ENCODE measurements at places on chromosomes 3 and 15. TPM values are rescaled to one million over a fixed set of nuclear protein-coding genes. Genes with fewer than 3 reads are reported as not detected.

DNA sequence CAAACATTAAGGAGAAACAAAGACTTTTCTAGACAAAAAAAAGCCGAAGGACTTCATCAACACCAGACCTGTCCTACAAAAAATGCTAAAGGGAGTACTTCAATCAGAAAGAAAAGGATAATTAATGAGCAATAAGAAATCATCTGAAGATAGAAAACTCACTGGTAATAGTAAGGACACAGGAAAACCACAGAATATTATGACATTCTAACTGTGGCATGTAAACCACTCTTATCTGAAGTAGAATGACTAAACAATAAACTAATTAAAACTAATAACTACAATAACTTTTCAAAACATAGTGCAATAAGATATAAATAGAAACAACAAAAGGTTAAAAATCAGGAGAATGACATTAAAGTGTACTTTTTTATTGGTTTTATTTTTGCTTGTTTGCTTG, 584.5 kb upstream of the CCDC54 start:
- H3K27me3 ChIP-seq: peaks cover 3% of the 10 kb centered on the region
- no peak overlapping the region for H3K27ac ChIP-seq
- H3K36me3 ChIP-seq: no peaks in the 10 kb centered on the region
- no peak overlapping the region for H3K4me3 ChIP-seq
- DNase-seq: no peak

DNA sequence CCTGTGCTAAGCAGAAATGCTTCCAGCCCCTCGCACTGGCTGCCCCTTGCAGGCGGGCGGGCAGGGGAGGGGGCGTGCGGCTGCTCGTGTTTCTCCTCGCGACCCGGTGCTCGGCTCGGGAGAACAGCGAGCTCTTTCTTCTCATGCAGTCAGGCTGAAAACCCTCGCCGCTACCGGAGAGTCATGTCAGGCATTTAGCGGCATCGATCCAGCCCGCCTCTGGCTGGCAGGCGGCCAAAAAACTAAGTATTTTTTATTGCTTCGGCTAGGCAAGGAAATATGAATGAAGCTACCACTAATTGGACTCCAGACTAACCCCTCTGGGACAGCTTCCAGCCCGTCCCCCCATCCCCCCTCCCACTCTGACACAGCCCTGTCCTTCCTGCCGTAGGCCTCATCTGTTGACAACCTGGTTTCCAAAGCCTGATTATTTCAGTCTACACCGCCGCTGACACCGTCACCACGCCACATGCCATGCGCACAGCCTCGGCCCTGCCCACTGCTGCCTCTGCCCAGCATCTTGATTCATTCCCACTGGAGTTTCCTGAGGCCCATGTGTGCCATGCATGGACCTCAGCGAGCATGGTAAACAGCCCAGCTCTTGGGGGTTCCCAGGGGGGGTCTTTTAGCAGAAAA, 35.3 kb downstream of the TLE3 start:
- H3K27me3 ChIP-seq: no peaks in the 10 kb centered on the region
- no peak overlapping the region for H3K27ac ChIP-seq
- H3K4me1 ChIP-seq: no peaks in the 10 kb centered on the region
- DNase-seq: no peak
- H3K4me3 ChIP-seq: no peak overlapping the region

DNA sequence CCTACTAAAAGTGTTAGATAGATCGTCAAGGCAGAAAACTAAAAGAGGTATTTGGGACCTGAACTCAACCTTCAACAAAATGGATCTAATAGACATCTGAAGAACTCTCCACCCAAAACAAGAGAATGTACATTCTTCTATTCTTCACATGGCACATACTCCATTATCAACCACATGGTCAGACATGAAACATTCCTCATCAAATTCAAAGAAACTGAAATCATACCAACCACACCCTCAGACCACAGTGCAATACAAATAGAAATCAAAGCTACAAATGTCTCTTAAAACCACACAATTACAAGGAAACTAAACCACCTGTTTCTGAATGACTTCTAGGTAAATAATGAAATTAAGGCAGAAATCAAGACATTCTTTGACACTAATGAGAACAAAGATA, 984.1 kb upstream of the GBE1 start:
- no peak overlapping the region for H3K27ac ChIP-seq
- no peak overlapping the region for H3K4me3 ChIP-seq
- no peaks in the 10 kb centered on the region for H3K36me3 ChIP-seq
- DNase-seq: no peak

DNA sequence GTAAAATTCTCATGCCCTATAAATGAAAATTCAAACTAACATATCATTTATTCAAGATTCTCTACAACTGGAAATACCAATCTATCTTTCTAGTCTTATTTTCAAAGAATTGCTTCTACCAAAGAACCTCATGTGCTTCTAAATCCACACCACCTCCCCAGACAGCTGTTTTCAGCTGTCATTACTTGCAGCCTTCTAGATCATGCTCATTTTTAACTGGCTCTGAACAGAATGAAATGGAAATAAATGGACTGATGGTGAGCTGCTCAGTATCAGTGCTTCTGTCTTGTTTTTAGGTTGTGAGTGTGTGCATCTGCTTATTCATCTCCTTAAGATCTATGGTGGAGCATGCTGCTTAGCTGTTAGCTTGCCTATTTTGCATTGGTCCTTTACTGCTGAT, 29.4 kb downstream of the GOLGB1 start:
- H3K4me3 ChIP-seq: no peak overlapping the region
- peaks cover 77% of the 10 kb centered on the region for H3K36me3 ChIP-seq
- DNase-seq: no peak
- no peaks in the 10 kb centered on the region for H3K27me3 ChIP-seq
- H3K27ac ChIP-seq: no peak overlapping the region

DNA sequence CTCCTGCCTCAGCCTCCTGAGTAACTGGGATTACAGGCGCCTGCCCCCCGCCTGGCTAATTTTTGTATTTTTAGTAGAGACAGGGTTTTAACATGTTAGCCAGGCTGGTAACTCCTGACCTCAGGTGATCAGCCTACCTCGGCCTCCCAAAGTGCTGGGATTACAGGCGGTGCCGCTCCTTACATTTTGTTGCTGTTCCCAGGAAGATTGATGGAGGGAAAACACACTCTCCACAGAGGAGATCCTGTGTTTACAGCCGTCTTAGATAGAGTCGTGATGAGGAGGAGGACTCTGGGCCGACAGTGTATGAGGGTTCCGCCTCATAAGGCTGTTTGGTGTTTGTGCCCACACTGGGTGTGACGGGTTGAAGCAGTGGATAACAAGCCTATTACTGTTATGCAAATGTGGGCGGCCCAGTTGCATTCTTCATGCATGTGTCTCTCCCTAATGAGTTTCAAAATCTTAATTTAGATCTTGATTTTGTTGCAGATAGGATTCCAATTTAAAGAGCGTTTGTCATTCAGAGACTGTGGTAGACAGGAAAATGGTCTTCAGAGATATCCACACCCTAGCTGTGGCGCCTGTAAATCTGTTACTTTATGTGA, 60.0 kb downstream of the APBA2 start:
- H3K4me3 ChIP-seq: no peak overlapping the region
- H3K36me3 ChIP-seq: no peaks in the 10 kb centered on the region
- peaks cover 6% of the 10 kb centered on the region for H3K27me3 ChIP-seq
- H3K4me1 ChIP-seq: peaks cover 25% of the 10 kb centered on the region
- DNase-seq: no peak
- H3K27ac ChIP-seq: no peak overlapping the region

GRCh38 chr15:63503739-63504246, 600 bp upstream of the USP3 start:
- H3K36me3 ChIP-seq: peaks cover 6% of the 10 kb centered on the region
- no peaks in the 10 kb centered on the region for H3K27me3 ChIP-seq
- peaks cover 81% of the 10 kb centered on the region for H3K4me1 ChIP-seq
- peak overlapping the region; percentile 76 for H3K4me3 ChIP-seq

DNA sequence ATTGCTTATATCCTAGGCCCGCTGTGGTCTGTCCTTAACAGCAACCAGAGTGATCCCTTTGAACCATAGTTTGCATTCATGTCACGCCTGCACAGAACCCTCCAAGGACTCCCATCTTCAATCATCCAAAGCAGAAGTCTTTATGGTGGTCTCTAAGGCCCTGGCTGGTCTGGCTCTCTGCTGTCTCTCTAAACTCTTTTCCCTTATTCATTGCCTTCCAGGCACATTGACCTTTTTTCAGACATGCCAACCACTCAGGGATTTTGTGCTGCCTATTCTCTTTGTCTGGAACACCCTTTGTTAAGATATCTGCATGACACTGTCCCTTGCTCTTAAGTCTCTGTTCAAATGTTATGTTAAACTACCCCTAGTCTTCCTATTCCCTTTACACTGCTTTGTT, 21.9 kb upstream of the ZBTB47 start:
- H3K4me1 ChIP-seq: peaks cover 14% of the 10 kb centered on the region
- DNase-seq: no peak
- peaks cover 61% of the 10 kb centered on the region for H3K36me3 ChIP-seq
- H3K4me3 ChIP-seq: no peak overlapping the region

DNA sequence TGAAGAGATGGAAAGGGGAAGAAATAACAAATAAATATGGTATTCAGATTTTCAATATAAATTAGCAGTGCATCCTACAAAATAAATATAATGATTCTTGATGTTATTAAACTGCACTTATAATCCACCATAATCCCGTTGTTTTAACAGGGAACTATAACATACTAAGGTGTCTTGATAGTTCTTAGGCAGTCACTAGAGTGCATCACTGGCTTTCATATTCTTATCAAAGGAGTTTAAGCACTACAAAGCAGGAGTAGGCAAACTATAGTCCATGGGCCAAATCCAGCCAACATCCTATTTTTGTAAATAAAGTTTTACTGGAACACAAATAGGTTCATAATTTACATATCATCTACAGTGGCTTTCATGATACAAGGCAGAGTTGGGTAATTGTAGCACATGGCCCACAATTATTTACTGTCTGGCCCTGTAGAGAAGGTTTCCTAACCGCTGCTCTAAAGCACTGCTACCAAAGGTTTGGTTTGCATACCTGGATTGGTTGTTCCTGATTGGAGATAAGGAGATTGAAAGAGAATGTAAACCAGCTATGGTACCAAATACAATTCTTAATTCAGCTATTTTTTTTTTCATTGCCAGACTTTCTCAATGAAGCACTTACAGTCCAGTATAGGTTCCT, 104.3 kb downstream of the ZNF280D start:
- no peaks in the 10 kb centered on the region for H3K27me3 ChIP-seq
- no peak overlapping the region for H3K4me3 ChIP-seq
- DNase-seq: no peak
- H3K36me3 ChIP-seq: peaks cover 5% of the 10 kb centered on the region

DNA sequence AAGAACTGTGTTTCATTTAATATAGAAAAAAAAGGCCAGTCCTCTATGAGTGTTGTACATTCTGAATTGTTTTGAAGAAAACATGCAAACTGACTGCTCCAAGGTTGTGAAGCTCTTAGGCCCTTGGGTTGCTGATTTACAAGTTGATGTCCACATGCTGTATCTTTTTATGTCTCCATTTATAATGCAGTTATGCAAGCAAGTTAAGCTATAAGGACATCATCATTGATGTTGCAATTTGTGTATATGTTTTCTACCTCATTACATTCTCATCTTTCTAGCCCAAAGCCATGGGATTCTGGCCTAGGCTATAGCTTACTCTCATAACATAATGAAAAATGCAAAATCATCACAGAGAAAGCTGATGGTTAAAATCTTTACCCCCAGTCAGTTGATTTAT, 245.7 kb upstream of the AGTR1 start:
- H3K4me1 ChIP-seq: no peaks in the 10 kb centered on the region
- H3K27ac ChIP-seq: no peak overlapping the region
- DNase-seq: no peak

GRCh38 chr15:89113296-89114024, 25.2 kb downstream of the ABHD2 start:
- no peak overlapping the region for H3K27ac ChIP-seq
- H3K36me3 ChIP-seq: peaks cover 33% of the 10 kb centered on the region

DNA sequence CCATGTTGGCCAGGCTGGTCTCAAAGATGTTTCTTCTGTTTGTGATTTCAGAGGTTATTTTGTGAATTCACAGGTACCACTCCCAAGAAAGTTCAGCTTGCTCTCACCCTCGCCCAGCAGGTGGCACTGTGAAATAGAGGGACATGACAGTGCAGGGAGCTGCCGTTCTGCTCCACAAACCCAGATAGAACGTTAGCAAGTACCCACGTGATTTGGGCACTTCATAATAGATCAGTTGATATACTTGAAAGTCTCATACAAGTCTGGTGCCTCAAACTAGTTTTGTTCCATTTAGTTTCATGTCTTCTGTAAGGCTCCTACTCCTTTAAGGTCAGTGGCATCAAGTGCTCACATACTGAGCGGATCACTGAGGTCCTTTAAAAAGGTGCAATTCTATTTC, 45.5 kb downstream of the FILIP1L start:
- no peak overlapping the region for H3K27ac ChIP-seq
- H3K27me3 ChIP-seq: no peaks in the 10 kb centered on the region
- peak; percentile 87 for DNase-seq
- peaks cover 17% of the 10 kb centered on the region for H3K36me3 ChIP-seq

DNA sequence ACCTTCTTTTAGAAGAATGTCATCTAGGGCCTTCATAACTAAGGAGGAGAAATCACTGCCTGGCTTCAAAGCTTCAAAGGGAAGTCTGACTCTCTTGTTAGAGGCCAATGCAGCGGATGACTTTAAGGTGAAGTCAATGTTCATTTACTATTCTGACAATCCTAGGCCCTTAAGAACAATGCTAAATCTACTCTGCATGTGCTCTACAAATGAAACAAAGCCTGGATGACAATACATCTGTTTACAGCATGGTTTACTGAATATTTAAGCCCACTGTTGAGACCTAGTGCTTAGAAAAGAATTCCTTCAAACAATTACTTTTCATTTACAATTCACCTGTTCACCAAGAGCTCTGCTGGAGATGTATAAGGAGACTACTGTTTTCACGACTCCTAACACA, 160.4 kb upstream of the EPHA3 start:
- H3K27ac ChIP-seq: no peak overlapping the region
- DNase-seq: no peak
- no peaks in the 10 kb centered on the region for H3K27me3 ChIP-seq
- H3K4me1 ChIP-seq: no peaks in the 10 kb centered on the region
- no peaks in the 10 kb centered on the region for H3K36me3 ChIP-seq

- H3K4me1 ChIP-seq: peaks cover 36% of the 10 kb centered on the region
- DNase-seq: no peak
- peaks cover 58% of the 10 kb centered on the region for H3K36me3 ChIP-seq
- H3K4me3 ChIP-seq: no peak overlapping the region
- H3K27ac ChIP-seq: peak overlapping the region; percentile 24
- no peaks in the 10 kb centered on the region for H3K27me3 ChIP-seq
Observed at GRCh38 chr3:186938716-186939115, 8.4 kb downstream of the ST6GAL1 start.

The GPR62 gene
- total RNA-seq: not detected

The POPDC2 gene
- total RNA-seq: 2.4 TPM

The MON1A gene
- total RNA-seq: 10.3 TPM

The BOC gene
- total RNA-seq: not detected

The ZNF860 gene
- total RNA-seq: 0.13 TPM

The DET1 gene
- total RNA-seq: 3.3 TPM

All from activated CD4-positive, alpha-beta memory T cell treated with anti-CD3 and anti-CD28 coated beads, Interleukin-2, amount 10 ng/mL, durations not matched to agents 7 days and 5 days (primary cell).